ENCODE measurements at places on chromosomes 13 and 19. TPM values are rescaled to one million over a fixed set of nuclear protein-coding genes. Genes with fewer than 3 reads are reported as not detected.

DNA sequence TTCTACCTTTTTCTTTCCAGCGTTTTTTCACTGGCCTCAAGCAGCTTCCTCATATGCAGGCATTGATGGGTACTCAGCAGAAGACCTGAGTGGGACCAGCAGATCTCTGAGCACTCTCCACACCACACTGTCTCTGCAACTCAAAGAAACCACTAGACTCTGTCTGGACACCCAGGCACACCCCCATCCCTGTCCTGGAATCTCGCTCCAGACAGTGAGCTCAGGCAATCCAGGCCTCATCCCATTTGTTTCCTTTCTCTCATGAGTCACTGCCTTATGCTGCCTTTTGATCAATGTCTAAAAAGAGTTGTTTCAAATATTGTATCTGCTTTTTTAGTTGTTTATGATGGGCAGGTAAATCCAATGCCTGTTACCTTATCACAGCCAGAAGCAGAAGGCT, 19.7 kb upstream of the POP4 start:
- DNase-seq, result no peak

DNA sequence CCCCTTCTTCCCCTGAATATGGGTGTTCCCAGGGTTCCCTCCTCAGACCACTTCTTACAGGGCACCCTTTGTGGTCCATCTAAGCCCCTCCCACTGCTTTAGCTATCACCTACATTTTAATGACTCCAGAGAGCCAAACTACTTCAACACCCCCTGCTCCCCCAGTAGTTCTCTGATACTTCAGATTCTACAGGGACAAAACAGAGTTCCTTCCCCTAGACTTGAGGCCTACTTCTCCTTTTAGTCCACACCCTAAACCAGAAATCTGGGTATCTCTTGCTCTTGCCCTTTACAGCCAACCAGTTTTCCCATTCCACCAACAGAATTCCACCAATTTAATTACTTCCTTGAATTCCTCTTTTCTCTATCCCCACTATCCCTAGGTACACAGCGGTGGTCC, 107.2 kb downstream of the KCNRG start:
- DNase-seq, result no peak

- DNase-seq, result no peak
These were observed 6.2 kb upstream of the PRKCG start for GRCh38 chr19:53875602-53876325.

DNA sequence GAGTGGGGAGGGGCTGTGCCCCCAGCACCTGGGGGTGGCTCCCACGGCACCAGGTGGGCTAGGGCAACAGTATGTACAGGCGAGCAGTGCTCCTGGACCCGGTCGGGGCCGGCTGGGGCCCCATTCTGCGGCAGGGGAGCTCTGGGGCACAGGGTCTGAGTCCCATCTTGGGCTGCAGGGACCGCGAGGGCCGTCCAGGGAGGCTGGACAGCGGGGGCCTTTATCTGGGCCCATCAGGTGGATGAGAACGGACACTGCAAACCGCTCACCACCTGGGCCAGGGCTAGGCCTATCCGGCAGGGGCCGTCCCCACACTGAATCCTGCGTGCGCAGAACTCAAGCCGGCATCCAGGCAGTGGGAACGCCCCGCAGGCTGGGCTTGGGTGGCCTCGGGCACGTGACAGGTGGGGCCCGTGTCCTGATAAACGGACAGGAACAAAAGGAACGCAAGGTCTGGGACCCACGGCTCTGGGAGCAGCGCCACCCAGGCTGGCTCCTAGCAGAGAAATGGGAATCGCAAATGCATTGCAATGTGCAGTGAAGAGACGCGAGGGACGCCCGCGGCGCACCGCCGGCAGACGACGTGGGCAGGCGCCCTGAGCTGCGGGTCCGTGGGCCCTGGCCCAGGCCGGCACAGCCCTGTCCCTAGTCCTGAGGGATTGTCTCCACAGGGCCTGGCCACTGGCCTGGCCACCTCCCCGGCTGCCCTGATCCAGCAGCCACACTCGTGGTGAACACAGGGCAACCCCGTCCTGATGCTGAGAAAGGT, 29.7 kb downstream of the BTBD2 start:
- DNase-seq, result no peak

- peak; percentile 90 for DNase-seq
These were observed 6.8 kb downstream of the ELL start for GRCh38 chr19:18514800-18515682.

- no peak for DNase-seq
These were observed 44.5 kb downstream of the RFX2 start for GRCh38 chr19:6065685-6066374.

DNA sequence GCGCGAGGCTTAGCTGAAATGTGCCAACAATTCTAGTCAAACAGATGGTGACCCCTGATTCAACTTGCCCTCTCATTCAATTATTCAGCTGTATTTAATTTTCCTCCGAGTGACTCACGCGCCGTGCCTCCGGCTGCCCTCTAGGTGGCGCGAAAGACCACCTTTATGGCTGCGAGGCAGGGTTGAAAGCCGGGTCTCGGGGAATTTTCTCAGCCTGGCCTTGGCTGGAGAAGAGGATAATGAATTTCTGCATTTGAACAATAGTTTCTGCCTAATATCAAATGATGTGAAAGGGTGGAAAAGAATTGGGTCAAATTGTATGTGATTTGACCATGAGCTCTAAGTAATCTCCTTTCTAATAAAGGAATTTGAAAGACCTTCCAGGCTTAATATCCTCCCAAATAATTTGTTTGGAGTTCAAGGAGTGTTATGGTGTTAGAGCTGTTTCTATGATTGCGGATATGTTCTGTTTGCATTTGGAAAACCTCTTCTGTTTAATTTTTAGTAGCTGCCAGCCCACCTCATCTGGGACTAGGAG, 310.9 kb downstream of the ZNF536 start:
- peak; percentile 82 for DNase-seq

UBE2M gene
- total RNA-seq, result 58.8 TPM

CNFN gene
- 0.80 TPM for total RNA-seq

CASP14 gene
- total RNA-seq, result not detected

ZNF85 gene
- total RNA-seq, result 18.5 TPM

NALCN gene
- 0.13 TPM for total RNA-seq

HIPK4 gene
- total RNA-seq, result not detected

GRK1 gene
- total RNA-seq, result not detected

CACNG7 gene
- not detected for total RNA-seq
